ENCODE measurements at places on chromosomes 12 and 14. TPM values are rescaled to one million over a fixed set of nuclear protein-coding genes. Genes with fewer than 3 reads are reported as not detected.
A peak's percentile ranks its signal among the peaks of the same experiment; 100 is the strongest.

DNA sequence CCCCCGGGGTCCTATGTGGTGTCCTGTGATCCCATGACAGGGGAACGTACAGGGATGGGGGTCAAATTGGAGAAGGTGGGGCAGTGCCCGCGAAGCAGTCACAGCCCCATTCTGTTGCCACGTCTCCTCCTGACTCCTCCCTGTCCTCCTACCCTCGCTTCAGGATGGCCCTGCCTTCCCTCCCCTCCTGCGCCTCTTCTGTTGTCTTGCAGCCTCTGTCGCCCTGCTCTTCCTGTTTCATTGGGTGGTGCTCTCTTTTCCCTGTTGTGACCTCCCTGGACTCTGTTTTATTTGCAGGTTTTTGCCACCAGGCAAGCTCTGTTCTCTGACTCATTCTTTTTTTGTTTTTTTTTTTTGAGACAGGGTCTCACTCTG lies 18.7 kb downstream of the CABP1 start:
- H3K4me3 ChIP-seq, result no peak overlapping the region
- no peak overlapping the region for H3K27ac ChIP-seq
- no peaks in the 10 kb centered on the region for H3K4me1 ChIP-seq
- no peak for DNase-seq
- no peaks in the 10 kb centered on the region for H3K36me3 ChIP-seq

- no peaks in the 10 kb centered on the region for H3K4me1 ChIP-seq
- DNase-seq, result no peak
- no peaks in the 10 kb centered on the region for H3K27me3 ChIP-seq
- H3K4me3 ChIP-seq, result no peak overlapping the region
- no peak overlapping the region for H3K27ac ChIP-seq
Observed at GRCh38 chr14:31357279-31357678, 63.1 kb downstream of the HEATR5A start.

DNA sequence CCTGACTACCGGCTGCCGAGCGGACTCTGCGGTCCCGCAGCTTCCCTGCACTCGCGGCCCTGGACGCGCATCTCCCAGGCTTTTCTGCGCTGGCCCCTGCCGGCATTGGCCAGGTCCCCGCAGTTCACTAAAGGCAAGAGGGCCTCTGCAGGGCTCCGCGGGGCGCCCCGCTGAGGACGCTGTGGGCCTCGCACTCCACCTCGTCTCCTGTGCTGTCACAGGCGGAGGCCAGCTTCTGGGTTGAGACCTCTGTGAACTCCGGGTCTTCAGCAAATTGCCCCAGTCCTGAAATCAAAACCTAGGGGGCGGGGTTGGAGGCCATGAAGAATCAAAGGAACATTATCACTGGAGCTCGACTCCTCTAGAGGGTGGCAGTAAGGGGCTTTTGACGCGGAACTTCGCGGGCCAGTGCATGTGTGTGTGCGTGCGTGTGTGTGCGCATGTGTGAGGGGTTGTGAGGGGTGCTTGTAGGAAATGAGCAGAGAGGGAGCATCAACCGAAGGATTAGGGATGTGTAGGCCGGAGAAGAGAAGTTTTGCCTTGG lies 68.5 kb upstream of the CAPRIN2 start:
- H3K27ac ChIP-seq, result no peak overlapping the region
- no peaks in the 10 kb centered on the region for H3K27me3 ChIP-seq
- H3K4me3 ChIP-seq, result peak overlapping the region; percentile 60
- H3K36me3 ChIP-seq, result no peaks in the 10 kb centered on the region

DNA sequence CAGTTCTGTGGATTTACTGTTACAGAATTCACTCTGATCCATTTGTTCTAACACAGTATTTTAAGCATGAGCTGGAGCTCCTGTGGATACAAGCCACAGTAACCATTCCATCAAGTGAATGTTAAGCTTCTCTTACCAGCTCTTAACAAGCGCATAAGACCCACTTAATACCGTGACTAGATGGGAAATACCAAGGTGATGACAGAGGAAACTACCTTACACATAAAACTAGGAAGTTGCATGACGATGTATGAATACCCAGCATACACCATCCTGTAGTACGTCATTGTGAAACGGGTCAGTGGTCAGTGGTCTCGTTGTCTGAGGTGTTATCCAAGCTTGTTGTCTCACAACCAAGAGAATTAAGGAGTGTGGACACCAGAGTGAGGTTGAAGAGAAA lies 2.0 kb upstream of the GALC start:
- peaks cover 39% of the 10 kb centered on the region for H3K4me1 ChIP-seq
- H3K27ac ChIP-seq, result peak overlapping the region; percentile 94
- no peak for DNase-seq
- no peaks in the 10 kb centered on the region for H3K36me3 ChIP-seq

DNA sequence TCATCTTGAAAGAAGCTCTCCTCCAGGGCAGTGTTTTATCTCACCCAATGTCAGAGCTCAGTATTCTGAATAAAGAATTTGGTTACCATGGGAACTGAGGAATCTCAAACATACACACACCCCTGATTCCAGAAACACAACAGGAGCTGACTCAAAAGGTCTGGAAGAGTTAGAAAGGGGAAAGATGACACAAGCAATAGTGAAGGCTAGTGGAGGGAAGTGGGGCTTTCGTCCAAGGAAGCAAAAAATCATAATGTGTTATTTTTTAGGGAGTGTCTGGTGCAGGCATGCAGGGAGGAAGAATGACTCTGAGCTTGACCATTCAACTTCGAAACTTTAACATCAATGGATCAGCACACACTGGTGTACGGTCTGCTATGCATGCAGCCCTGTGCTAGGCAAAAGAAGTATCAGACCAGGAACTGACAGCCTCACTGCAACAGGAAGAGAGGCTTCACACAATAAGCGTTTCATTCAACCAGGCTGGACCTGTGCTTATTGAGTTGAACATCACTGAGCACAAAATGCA lies 20.3 kb downstream of the HEBP1 start:
- no peak overlapping the region for H3K27ac ChIP-seq
- no peak for DNase-seq
- H3K27me3 ChIP-seq, result no peaks in the 10 kb centered on the region
- peaks cover 27% of the 10 kb centered on the region for H3K36me3 ChIP-seq
- H3K4me3 ChIP-seq, result no peak overlapping the region

The SLC41A2 gene
- total RNA-seq, result 12.7 TPM

The TAS2R43 gene
- total RNA-seq, result 1.1 TPM
